A549 (cell line): ENCODE measurements at places on chromosomes 13 and 19.

DNA sequence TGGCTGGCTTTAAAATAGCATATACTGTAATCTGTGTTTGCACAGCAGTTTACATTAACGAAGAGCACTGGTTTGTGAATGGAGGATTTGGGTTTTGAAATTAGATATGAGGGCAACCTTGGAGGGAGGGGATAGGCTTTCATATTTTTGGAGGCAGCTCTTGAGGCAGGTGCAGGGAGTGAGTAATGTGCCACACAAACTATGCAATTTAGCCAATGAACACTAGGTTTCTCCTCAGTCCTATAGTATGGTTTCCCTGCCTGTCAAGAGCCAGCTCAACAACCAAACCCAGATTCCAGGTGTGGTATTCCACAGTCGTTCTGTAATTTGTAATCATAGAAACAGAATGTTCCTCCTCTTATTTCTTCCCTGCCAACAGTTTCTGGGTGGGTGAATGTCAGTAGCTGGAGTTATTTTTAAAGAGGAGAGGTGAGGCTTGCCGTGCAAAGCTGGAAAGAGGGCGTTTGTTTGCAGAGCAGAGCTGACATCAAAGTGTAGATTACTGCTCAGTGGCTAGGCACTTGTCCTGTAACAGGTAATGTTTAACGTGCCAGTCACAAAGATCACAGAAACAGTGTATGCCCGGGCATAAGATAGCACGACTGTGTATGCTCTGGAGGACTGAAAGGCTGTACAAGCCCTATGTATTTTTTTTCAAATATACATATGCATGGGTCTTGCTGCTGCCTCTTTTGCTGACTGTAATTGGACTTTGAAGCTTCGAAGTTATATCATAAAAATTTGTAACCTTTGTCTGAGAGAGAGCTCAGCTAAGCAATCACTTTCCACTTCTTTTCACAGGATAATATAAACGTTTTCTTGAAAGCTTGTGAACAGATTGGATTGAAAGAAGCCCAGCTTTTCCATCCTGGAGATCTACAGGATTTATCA lies 124.2 kb downstream of the LMO7 start:
- DNase-seq = peak; percentile 50

- DNase-seq = peak; percentile 70
Measured at GRCh38 chr13:49098198-49098597, 121.9 kb upstream of the MLNR start.

GRCh38 chr13:84430015-84430414 lies 547.7 kb upstream of the SLITRK1 start:
- no peak for DNase-seq

DNA sequence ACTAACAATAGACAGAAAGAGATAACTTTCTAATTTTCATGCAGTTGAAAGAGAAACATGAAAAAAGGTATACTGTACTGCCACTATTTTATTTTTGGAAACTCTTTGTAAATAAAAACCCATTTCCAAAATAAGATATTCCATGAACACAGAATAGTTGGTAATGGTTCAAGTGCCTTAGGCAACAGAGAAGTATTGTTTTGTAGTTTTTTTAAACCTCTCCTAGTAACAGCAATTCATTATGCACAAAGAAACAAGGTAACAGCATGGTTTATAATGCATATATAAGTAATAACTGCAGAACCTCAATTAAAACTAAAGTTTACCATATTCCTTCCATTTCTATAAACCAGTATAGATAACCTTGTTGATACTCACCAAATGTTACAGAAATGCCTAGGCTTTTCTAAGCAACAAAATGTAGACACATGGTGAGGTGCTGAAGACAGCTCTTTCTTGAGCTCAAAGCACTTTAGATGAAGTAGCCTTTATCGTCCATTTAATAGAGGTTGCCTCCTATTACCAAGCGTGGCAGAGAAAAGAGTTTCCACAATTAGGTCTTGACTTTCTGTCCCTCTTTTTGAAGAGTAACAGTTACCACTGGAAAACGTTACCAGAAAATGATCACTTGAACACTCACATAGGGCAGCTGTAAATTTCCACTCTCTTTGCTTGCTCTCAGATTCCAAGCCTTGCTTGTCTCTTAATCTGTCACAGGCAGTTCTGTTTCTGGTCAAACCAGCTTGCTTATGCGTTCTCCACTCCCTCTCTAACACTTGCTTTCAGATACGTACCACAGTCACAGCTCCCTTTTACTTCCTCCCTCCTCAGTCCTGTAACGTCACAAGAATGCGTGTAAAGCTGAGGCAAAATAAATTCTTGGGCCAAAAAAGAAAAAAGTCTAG lies 42.9 kb downstream of the CAB39L start:
- DNase-seq = no peak

- DNase-seq = no peak
Measured at GRCh38 chr19:588741-589692, 664 bp upstream of the HCN2 start.

DNA sequence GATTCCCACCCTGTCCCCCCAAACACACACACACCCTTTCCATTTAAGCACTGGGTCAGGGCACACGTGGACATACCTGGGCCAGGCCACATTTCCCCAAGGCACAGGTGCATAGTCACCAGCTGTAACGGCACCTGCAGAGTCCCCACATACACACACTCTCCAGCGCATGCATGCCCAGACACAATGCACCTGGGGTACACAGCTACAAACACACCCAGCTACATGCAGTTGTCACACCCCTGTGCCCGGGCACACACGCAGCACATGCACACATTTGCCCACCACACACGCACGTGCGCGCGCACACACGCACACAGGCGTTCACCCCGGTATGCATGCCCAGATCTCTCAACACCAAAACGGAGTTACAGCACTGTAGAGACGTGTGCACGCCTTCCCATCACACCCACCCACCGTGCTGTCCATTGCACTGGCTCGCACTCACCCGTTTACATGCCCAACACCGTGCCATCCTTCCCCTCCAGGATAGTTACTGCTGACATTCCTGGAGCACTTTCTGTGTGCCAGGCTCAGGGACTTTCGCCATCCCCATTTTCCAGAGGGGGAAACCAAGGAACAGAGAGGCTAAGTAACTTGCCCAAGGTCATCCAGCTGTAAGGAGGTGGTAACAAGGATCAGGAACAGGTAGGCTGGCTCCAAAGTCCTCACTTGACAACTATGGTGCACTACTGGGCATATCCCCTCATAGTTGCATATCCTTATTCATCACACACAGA lies 749 bp upstream of the SHANK1 start:
- DNase-seq = no peak

GRCh38 chr13:69956839-69957238 lies 150.8 kb upstream of the ATXN8OS start:
- no peak for DNase-seq

GRCh38 chr13:37899753-37900152 lies 30.2 kb upstream of the TRPC4 start:
- no peak for DNase-seq

DNA sequence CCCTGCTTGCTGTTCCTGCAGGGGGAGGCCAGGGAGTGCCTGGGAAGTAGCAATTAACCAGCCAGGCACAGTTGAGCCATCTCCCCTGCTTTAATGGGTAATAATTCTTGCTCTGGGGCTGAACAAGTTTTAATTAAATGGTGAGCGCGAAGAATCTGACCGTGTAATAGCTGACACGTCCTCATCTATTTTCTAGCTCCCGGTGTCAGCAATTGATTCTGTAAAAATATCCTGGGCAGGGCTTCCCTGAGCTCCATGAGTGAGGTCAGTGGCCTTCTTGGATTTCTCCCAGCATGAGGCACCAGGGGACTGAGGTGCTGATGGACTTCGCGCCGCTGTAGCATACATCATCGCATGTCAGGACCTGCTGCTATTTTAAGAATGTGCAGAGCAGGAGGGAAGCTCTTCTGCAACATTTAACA lies 26.9 kb downstream of the SIPA1L3 start:
- peak; percentile 67 for DNase-seq
